T follicular helper cell (primary cell): ENCODE measurements at places on chromosomes 5 and 9.

DNA sequence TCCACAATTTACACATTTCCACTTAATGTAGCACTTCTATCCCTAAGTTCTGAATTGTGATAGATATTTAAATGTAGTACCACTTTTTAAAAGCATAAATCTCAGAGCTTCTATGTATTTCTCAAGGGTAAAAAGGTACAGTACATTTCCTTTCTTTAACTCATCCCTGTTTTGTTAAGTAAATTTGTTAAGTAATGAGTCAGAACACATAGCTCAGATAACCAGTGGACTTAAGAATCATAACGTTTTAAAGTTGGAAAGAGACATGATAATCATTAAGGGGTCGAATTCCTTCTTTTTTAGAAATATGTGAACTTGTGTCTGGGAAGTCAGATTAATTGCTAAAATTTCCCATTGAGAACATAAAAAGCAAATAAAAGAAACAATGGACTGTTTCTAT, 810.2 kb upstream of the NUDT12 start:
- no peak for DNase-seq

DNA sequence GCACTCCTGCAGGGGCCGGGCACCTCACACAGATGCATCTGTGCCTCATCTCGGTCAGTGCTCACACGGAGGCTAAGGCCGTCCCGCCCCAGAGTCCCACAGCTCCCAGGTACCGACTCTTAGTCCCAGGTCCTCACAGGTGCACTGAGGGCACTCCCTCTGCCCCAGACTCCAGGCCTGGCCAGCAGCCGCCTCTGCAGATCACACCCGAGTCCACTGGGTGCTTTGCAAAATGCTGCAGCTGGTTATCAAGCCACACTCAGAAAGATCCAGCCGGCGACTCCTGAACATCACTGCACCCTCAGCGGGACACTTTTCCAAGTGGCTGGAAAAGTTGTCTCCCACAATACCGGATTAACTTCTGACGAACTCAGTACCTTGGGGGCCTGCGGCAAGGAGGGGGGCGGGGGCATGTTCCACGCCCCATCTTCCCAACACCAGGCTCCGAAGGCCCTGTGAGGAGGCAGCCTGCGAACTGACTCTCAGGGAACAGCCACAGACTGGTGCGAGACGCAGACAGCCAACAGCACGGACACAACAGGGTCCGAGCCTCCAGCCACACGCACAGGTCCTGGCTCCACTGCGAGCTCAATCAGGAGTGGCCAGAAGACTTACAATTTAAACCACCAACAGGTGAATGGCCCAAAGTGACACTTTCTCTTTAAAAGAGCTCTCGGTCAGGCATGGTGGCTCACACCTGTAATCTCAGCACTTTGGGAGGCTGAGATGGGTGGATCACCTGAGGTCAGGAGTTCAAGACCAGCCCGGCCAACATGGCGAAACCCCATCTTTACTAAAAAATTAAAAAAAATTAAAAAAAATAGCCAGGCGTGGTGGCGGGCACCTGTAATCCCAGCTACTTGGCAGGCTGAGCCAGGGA, 4.0 kb downstream of the BRD3 start:
- no peak for DNase-seq

DNA sequence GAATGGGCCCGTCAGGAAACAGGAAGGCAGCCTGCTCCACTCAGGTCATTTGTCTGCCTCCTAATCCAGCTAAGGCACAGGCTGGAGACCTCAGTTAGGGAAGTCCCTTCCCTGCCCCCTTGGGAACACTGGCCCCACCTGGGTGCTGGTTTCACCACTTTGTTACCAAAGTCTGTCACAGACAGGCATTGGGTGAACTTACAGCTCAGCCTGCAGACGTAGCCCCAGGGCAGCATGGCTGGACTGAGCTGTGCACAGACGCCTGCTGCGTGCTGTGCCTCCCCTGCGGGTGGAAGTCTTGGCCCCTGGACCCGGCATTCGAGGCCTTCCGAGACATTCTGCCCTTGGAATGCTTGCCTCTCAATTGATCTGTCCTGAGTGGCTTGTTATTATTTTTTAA, 48.9 kb downstream of the TENT4A start:
- no peak for DNase-seq

DNA sequence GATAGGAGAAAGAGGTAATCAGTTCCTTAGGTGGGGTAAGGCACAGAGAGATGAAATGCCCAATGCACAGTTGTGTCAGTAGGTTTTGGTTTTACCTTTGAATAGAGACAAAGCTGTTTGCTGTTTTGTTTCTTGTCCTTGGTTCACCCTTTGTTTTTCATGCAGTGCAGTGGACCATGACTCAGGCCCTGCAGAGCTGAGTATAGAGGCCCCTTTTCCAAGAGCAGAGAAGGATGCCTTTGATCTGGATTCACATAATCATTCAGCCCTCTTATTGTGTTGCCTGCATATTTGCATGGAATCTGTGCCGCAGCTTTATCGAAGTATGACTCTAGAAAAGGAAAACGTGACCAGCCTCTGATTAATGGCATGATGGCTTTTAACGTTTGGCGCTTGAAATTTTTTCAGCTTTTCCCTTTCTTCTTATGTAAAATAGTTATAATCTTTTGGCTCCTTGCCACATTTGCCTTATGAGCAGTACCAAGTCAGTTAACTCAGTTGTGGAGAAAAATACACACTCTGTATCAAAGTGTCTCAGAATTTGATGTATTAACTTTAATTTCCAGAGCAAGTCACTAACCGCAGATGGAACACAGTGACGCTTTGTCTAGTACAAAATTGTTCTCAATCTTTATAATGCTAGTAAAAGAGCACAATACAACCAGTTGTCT, 197.6 kb downstream of the KDM4C start:
- DNase-seq: no peak

- DNase-seq: no peak
Measured at GRCh38 chr9:101689039-101689438, 49.4 kb downstream of the GRIN3A start.

GRCh38 chr9:101791938-101792337, 53.5 kb upstream of the GRIN3A start:
- DNase-seq: no peak
